Activated T-cell treated with anti-CD3 and anti-CD28 coated beads, Interleukin-2, amount 50 U/mL, for 72 hours (primary cell): ENCODE measurements at places on chromosomes 2 and 18. TPM values are rescaled to one million over a fixed set of nuclear protein-coding genes. Genes with fewer than 3 reads are reported as not detected.
A peak's percentile ranks its signal among the peaks of the same experiment; 100 is the strongest.

GRCh38 chr2:68917034-68917718 lies 35.5 kb downstream of the GKN2 start:
- H3K4me1 ChIP-seq = no peaks in the 10 kb centered on the region
- no peaks in the 10 kb centered on the region for H3K27me3 ChIP-seq

- peaks cover 3% of the 10 kb centered on the region for H3K4me1 ChIP-seq
- no peaks in the 10 kb centered on the region for H3K36me3 ChIP-seq
- no peak overlapping the region for H3K4me3 ChIP-seq
These were observed 391.5 kb downstream of the TXNL1 start for GRCh38 chr18:56246916-56247315.

ABCB11 gene
- not detected for total RNA-seq

DNA sequence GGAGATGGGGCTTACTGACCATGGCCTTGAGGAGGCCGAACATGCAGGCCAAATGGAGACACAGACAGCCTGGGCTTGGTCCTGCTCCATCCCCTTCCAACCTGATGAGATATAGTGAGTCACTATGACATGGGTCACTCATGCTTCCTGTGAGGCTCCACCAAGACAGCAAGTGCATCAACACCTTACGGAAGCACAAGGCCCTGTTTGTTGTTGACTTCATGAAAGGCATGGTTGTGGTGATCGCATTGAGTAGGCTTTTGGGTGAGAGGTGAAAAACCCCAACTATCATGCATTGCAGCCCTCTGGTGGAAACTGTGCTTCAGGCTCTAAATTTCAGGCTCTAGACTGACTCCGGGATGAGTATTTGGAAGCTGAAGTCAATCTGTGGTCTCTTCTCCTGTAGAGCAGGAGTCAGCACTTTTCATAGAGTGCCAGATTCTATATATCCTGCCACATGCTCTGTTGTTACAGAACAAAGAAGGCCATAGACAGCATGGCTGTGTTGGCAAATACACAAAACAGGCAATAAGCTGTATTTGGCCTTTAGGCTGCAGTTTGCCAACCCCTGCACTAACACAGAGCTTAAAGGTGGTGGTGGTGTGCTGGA lies 10.1 kb downstream of the IL37 start:
- DNase-seq = peak; percentile 16
- H3K27me3 ChIP-seq = no peaks in the 10 kb centered on the region
- no peak overlapping the region for H3K4me3 ChIP-seq
- H3K36me3 ChIP-seq = peaks cover 2% of the 10 kb centered on the region

GRCh38 chr2:160427629-160428404 lies 65.8 kb downstream of the RBMS1 start:
- H3K27ac ChIP-seq = peak overlapping the region; percentile 97
- peak; percentile 45 for DNase-seq
- peaks cover 63% of the 10 kb centered on the region for H3K4me1 ChIP-seq
- no peaks in the 10 kb centered on the region for H3K27me3 ChIP-seq
- H3K4me3 ChIP-seq = peak overlapping the region; percentile 60
- peaks cover 13% of the 10 kb centered on the region for H3K36me3 ChIP-seq

DNA sequence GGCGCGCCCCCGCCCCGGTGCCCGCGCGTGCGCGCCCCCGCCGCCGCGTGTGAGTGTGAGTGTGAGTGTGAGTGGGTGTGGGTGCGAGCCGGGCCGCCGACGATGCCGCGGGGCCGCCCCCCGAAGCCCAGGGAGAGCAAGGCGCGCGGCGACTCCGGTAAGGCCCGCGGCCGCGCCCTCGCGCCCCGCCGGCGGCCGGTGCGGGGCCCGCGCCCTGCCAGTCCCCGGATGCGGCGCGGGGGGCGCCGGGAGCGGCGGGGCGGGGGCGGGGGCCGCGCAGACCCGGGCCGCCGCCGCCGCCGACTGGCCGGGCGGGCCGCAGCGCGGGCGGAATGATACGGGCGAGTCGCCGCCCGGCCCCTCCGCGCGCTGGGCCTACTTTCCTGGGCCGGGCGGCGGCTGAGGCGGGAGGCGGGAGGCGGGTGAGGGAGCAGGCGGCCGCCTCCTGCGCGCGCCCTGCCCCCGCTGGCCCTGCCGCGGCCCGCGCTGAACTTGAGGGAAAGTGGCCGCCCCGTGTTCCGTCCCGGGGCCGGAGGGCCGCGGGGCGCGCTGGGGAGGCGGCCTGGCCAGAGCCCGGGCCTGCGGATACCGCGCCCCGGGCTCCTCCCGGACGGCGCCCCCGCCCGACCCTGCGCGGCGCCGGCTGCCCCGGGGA lies at the start of gene ZNF236:
TSS of gene ZNF236 (plus strand) at position 52 of the 655 bp plus-strand sequence. CDS start at position 103, 51 bp downstream.
- peaks cover 61% of the 10 kb centered on the region for H3K4me1 ChIP-seq
- H3K27ac ChIP-seq = peak within 1 kb of the TSS; percentile 97
- H3K4me3 ChIP-seq = peak within 1 kb of the TSS; percentile 94
- peak; percentile 79 for DNase-seq
- H3K27me3 ChIP-seq = no peaks in the 10 kb centered on the region

DNA sequence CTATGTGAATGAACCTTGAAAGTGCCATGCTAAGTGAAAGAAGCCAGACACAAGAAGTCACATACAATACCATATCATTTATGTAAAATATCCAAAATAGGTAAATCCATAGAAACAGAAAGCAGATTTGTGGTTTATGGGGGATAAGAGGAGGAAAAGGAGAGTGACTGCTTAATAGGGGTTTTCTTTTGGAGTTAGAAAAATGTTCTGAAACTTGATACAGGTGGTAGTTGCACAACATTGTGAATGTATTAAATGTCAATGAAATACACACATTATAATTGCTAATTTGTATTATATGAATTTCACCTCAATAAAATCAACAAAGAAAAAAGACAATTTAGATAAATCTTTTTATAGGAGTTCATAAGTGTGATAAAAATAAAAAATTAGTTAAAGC lies 37.1 kb downstream of the MEMO1 start:
- H3K36me3 ChIP-seq = no peaks in the 10 kb centered on the region
- peaks cover 26% of the 10 kb centered on the region for H3K4me1 ChIP-seq
- peak overlapping the region; percentile 70 for H3K27ac ChIP-seq
- no peak for DNase-seq

DNA sequence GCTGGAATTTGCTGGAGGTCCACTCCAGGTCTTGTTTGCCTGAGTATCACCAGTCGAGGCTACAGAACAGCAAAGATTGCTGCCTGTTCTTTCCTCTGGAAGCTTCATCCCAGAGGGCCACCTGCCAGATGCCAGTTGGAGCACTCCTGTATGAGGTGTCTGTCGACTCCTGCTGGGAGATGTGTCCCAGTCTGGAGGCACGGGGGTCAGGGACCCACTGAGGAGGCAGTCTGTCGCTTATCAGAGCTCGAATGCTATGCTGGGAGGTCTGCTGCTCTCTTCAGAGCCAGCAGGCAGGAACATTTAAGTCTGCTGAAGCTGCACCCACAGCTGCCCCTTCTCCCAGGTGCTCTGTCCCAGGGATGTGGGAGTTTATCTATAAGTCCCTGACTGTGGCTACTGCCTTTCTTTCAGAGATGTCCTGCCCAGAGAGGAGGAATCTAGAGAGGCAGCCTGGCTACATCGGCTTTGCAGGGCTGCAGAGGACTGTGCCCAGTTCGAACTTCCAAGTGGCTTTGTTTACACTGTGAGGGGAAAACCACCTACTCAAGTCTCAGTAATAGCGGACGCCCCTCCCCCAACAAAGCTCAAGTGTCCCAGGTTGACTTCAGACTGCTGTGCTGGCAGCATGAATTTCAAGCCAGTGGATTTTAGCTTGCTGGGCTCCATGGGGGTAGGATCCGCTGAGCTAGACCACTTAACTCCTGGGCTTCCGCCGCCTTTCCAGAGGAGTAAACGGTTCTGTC lies 301.1 kb downstream of the ERBB4 start:
- H3K27me3 ChIP-seq = no peaks in the 10 kb centered on the region
- H3K36me3 ChIP-seq = no peaks in the 10 kb centered on the region
- DNase-seq = no peak
- no peak overlapping the region for H3K4me3 ChIP-seq

DNA sequence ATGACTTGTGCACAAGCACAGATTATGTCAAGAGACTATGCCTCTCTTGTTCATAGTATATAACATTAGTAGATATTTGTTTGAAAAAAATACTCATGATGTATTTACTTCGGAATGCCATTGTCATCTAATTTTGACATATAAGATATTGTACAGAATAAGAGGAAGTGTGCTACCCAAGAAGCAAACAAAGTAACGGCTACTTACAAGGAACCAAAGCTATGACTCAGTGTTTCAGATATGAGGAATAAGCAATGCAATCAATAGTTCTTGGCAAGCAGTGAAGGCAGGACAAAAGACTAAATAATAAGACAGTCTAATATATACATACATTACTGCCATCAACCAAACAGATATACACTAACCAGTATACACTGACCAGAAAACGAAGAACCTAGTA lies 256.3 kb downstream of the CCDC178 start:
- H3K4me1 ChIP-seq = no peaks in the 10 kb centered on the region
- H3K4me3 ChIP-seq = no peak overlapping the region
- H3K36me3 ChIP-seq = no peaks in the 10 kb centered on the region

GRCh38 chr2:160096409-160096808 lies 34.0 kb upstream of the PLA2R1 start:
- peaks cover 8% of the 10 kb centered on the region for H3K4me1 ChIP-seq
- peaks cover 13% of the 10 kb centered on the region for H3K27me3 ChIP-seq
- peak; percentile 43 for DNase-seq
- peaks cover 1% of the 10 kb centered on the region for H3K36me3 ChIP-seq

- no peaks in the 10 kb centered on the region for H3K27me3 ChIP-seq
- peak overlapping the region; percentile 78 for H3K4me3 ChIP-seq
- no peak for DNase-seq
These were observed 19.3 kb upstream of the SMCHD1 start for GRCh38 chr18:2636126-2636631.

DNA sequence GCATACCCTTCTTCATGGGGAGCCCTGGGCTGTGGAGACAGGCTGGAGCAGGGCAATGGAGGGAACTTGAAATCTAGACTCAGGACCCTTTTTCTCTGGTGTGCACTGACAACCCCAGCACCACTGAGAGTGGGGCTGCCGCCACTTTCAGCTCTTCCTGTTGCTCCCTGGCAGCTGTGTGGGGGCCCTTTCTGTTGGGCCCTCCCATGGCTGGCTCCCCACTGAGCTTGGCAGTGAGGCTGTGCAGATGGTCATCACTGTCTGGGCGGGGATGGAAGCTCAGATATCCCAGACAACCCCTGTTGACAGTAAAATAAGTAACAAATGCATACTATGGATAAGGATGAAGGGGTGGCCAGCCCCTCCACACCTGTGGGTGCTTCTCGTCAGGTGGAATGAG lies 6.7 kb downstream of the MYO7B start:
- H3K4me3 ChIP-seq = no peak overlapping the region
- H3K27me3 ChIP-seq = peaks cover 11% of the 10 kb centered on the region
- H3K27ac ChIP-seq = no peak overlapping the region
- no peaks in the 10 kb centered on the region for H3K36me3 ChIP-seq
- DNase-seq = no peak
